ENCODE measurements at places on chromosomes 1 and 21.

GRCh38 chr1:160907976-160908375, 23.0 kb upstream of the ITLN1 start:
- DNase-seq: no peak

GRCh38 chr1:7642781-7643529, 128.1 kb upstream of the VAMP3 start:
- DNase-seq: no peak

GRCh38 chr1:156516821-156517220, 16.2 kb upstream of the MEF2D start:
- no peak for DNase-seq

- DNase-seq: no peak
These were observed 29.2 kb downstream of the MAN1C1 start for GRCh38 chr1:25645637-25646400.

All from stimulated activated CD8-positive, alpha-beta memory T cell treated with anti-CD3 and anti-CD28 coated beads, Interleukin-4, amount 100 ng/mL, for 1 hour (primary cell).